ENCODE measurements at places on chromosomes 3 and 15.
A peak's percentile ranks its signal among the peaks of the same experiment; 100 is the strongest.

DNA sequence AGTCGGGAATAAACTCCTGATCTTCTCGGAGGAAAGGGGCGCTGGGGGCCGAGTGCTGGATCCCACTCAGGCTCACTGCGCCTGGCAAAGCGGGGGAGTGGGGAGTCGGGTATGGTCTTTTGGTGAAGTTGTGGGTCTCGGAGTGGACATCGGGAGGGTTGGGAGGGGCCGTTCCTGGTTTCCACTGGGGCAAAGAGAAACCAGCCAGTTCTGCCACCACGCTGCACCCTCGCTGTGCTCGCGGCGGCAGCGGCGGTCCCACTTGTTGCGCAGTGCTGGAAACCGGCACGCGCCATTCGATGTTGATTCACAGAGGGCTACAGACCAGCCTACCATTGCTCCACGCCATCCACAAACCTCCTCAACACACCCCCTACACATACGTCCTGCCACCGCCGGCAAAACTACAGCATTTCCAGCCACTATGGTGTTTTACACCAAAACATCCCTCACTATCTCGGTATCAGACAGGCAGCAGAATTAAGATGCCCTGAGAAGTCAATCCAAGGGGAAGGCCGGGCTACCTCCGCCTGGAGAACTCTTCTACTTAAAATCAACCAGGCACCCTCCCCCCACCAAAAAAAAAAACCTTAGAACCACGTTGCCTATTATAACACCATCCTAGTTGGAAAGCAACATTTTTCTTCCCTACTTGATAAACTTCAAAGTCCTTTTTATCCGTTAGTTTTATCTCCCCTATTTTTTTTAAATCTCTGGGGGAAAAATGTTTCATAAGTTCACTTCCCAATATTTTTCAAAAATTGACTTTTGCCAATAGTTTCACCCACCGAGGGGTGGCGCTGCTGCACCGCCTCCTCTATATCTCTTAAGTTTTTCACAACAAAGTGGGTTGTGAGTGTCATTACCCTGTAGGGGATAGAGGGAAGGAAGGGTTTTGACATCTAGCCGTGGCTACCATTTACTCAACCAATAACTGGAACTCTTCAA lies 3.6 kb downstream of the BCL6 start:
- DNase-seq, result peak; percentile 84

- DNase-seq, result no peak
Observed at GRCh38 chr3:58038675-58039292, 30.6 kb downstream of the FLNB start.

- no peak for DNase-seq
Observed at GRCh38 chr3:24678421-24678865, 183.8 kb upstream of the THRB start.

GRCh38 chr3:140931801-140932200 lies 9.8 kb upstream of the SLC25A36 start:
- DNase-seq, result no peak

DNA sequence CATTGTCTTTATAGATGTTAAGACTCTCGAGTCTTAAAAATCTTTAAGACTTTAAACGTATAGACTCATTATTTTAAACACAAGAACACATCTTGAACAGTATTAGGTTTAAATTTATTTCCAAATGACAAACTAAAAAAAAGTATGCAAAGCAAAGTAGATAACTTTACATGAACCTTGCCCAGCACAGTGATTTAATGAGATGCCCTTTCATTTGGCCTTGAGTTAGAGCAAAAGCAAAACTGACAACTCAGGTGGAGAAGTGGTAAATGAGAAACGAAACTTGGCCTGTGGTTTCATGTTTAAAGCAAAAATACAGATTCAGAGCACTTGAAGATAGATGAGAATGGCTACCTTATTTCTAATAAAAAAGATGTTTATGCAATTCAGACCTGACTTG lies 8.6 kb downstream of the GPR15 start:
- DNase-seq, result no peak

All from tibial artery (tissue), 4 donors.